A549 treated with AZD2906 at 1 μM for 4 hours (cell line): ENCODE measurements at places on chromosomes 12 and 14. TPM values are rescaled to one million over a fixed set of nuclear protein-coding genes. Genes with fewer than 3 reads are reported as not detected.

RNASE1 gene
- total RNA-seq, result 0.10 to 0.36 TPM (median 0.18 TPM) in 4 of 5 replicates, not detected in the other

DLK1 gene
- 0.17 to 0.41 TPM (median 0.26 TPM) in 5 replicates for total RNA-seq

CYP27B1 gene
- total RNA-seq, result 1.4 to 2.4 TPM (median 2.0 TPM) in 5 replicates

EID3 gene
- 4.8 to 7.8 TPM (median 5.5 TPM) in 5 replicates for total RNA-seq

DPPA3 gene
- total RNA-seq, result not detected in 5 replicates

SLC39A2 gene
- 0.05 TPM in 1 of 5 replicates, not detected in the others for total RNA-seq

KCNC2 gene
- not detected in 5 replicates for total RNA-seq

ADIPOR2 gene
- 57.2 to 69.3 TPM (median 62.8 TPM) in 5 replicates for total RNA-seq

POLE2 gene
- total RNA-seq, result 10.4 to 14.2 TPM (median 12.4 TPM) in 5 replicates

BDKRB1 gene
- total RNA-seq, result 0.25 to 0.62 TPM (median 0.34 TPM) in 5 replicates

KLHL33 gene
- total RNA-seq, result 0.01 to 0.03 TPM (median 0.02 TPM) in 4 of 5 replicates, not detected in the other

GDF11 gene
- total RNA-seq, result 2.9 to 4.9 TPM (median 3.9 TPM) in 5 replicates

OR6C3 gene
- not detected in 5 replicates for total RNA-seq

LRRC10 gene
- not detected in 5 replicates for total RNA-seq

PLBD1 gene
- 4.1 to 4.8 TPM (median 4.3 TPM) in 5 replicates for total RNA-seq

MYH6 gene
- 0.08 to 0.17 TPM (median 0.10 TPM) in 5 replicates for total RNA-seq

AMIGO2 gene
- 47.0 to 69.7 TPM (median 67.3 TPM) in 5 replicates for total RNA-seq

STYK1 gene
- total RNA-seq, result 0.16 to 0.28 TPM (median 0.18 TPM) in 5 replicates

YBX3 gene
- total RNA-seq, result 245 to 262 TPM (median 259 TPM) in 5 replicates

CLEC7A gene
- not detected in 5 replicates for total RNA-seq

LTB4R2 gene
- total RNA-seq, result 2.4 to 5.1 TPM (median 4.0 TPM) in 5 replicates

TAS2R9 gene
- total RNA-seq, result not detected in 5 replicates

AVPR1A gene
- total RNA-seq, result 0.01 to 0.07 TPM (median 0.03 TPM) in 5 replicates

ADAMTS20 gene
- not detected in 5 replicates for total RNA-seq

SYT1 gene
- total RNA-seq, result 4.3 to 6.1 TPM (median 5.1 TPM) in 5 replicates

ANKS1B gene
- 0.41 to 0.71 TPM (median 0.51 TPM) in 5 replicates for total RNA-seq

LMNTD1 gene
- not detected in 5 replicates for total RNA-seq

LGMN gene
- total RNA-seq, result 56.4 to 61.7 TPM (median 58.4 TPM) in 5 replicates

EMP1 gene
- 193 to 239 TPM (median 235 TPM) in 5 replicates for total RNA-seq

AQP6 gene
- not detected in 5 replicates for total RNA-seq

LHX5 gene
- 0.02 to 0.07 TPM (median 0.05 TPM) in 4 of 5 replicates, not detected in the other for total RNA-seq
